DMS79 (cell line): ENCODE measurements at places on chromosomes 2 and 18.

GRCh38 chr2:3277748-3278520 lies 99.7 kb downstream of the EIPR1 start:
- DNase-seq: no peak

GRCh38 chr18:24949908-24950307 lies 402.1 kb downstream of the ZNF521 start:
- DNase-seq: no peak

- no peak for DNase-seq
Measured at GRCh38 chr2:120831086-120831485, 95.4 kb downstream of the GLI2 start.

GRCh38 chr2:233241803-233242202 lies 9.7 kb upstream of the ATG16L1 start:
- DNase-seq: no peak

- DNase-seq: no peak
Measured at GRCh38 chr2:36676364-36676763, 20.1 kb upstream of the VIT start.

- DNase-seq: no peak
Measured at GRCh38 chr18:48875314-48875941, 75.3 kb downstream of the SMAD7 start.

GRCh38 chr2:197786010-197786877 lies 1.1 kb upstream of the BOLL start:
- DNase-seq: no peak

DNA sequence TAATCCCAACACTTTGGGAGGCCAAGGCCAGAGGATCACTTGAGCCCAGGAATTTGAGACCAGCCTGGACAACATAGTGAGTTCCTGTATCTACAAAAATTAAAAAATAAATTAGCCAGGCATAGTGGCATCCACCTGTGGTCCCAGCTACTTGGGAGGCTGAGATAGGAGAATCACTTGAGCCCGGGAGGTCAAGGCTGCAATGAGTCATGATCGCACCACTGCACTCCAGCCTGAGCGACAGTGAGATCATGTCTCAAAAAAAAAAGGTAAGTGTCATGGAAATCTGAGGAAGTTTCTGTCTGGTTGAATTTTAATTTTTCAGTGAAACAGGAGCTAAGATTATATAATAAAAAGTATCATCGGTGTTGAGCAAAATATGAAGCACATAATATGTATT lies 2.5 kb upstream of the C2orf15 start:
- DNase-seq: no peak

- DNase-seq: no peak
Measured at GRCh38 chr2:149213764-149214493, 116.5 kb upstream of the LYPD6 start.

- DNase-seq: peak; percentile 17
Measured at GRCh38 chr2:236749346-236749745, 179.7 kb downstream of the ACKR3 start.

DNA sequence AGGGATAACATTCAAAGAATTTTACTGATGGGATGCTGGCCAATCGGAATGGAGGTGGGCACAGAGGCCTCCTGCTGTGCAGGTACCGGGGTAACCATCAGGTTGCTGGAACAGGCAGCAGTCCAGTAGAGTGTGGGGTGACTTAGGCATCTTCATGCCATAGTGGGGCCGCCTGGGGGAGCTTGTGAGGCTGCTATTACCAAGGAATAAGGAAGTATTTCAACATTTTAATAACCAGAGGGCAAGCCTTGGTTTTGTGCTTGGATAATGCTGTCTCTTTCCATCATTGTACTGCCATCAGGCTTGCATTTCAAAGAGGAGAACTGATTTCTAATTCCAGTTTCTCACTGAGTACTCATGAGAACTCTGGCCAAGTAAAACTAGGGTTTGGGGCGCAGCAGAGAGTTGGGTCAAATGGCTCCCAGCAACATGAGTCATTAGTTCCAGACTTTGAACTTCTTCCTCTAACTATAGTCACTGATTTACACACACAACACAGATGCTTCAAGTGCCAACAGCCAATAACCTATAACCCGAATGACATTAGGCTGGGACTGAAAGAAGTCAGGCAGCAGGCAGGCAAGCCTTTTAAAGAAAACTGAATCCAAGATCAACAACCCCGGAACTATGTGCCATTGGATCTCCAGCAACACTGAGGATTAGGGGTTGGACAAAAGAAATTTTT lies 56.1 kb upstream of the FHL2 start:
- DNase-seq: no peak

DNA sequence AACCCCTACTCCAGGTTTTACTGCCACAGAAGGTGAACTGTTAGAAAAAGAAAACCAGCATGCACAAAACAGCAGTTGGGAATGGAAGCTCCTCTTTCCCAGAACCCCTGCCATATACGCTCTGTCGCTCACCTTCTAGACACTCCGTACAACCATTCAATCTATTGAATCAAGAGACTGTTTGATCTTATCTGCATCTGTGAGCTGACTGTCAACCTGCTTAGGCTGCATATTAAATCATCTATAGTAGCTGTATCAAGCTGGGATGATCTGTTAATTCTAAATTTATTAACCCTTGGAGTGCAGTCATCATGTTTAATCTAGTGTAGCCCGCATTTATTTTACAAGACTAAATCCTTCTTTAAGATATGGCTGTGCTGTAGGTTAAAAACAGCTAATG lies 13.6 kb upstream of the BCL11A start:
- no peak for DNase-seq

DNA sequence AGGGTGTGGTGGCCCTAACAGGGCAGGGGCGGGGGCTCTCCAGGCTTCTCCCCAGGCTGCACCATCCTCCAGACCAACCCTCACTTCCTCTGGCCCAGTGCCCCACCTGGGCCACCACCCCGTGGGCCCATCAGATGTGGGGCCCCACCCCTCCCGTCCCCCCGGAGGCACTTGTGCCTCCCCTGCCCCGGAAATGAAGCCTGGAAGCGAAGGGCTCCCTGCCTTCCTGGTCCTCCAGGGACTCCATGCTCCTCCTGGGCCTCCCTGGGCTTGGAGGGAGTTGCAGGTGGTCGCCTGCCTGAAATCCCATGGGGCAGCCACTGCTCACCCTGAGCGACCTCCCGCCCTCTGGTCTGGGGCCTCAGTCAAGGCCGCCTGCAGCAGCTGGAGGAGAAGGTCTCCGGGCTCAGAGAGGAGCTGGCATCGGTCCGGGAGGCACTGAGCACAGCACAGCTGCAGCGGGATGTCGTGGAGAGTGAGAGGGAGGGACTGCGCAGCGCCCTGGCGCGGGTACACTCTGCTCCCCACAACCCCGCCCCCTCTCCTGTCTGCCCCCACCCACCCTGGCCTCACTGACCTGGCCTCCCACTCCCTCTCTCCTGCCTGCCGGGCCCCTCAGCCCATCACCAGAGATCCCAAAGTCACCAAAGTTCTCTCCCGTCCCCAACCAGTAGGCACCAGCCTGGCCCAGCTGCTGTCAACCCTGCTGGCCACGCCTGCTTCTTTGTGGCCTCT lies 28.0 kb downstream of the CROCC2 start:
- DNase-seq: no peak

GRCh38 chr18:26488417-26489009 lies 59.8 kb downstream of the KCTD1 start:
- DNase-seq: no peak

- DNase-seq: no peak
Measured at GRCh38 chr2:101500180-101500579, 25.3 kb upstream of the RFX8 start.

GRCh38 chr2:195620501-195620900 lies 36.5 kb upstream of the SLC39A10 start:
- no peak for DNase-seq

GRCh38 chr2:126858991-126859390 lies 39.7 kb upstream of the TEX51 start:
- DNase-seq: no peak

DNA sequence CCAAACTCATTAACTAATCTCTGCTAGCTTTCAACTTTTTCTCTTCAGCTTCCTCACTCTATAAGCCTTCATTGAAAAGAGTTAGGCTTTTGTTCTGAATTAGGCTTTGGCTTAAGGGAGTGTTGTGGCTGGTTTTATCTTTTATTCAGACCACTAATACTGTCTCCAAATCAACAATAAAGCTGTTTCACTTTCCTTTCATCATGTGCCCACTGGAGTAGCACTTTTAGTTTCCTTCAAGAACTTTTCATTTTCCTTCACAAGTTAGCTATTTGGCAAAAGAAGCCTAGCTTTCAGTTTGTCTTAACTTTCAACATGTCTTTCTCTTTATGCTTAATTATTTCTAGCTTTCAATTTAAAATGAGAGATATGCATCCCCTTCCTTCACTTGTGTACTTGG lies 271.7 kb upstream of the FSIP2 start:
- DNase-seq: no peak

GRCh38 chr2:45024097-45024496 lies 14.8 kb upstream of the SIX2 start:
- DNase-seq: no peak
